Neural progenitor cell (in vitro differentiated cells): ENCODE measurements at places on chromosomes 16 and 17. TPM values are rescaled to one million over a fixed set of nuclear protein-coding genes. Genes with fewer than 3 reads are reported as not detected.

DNA sequence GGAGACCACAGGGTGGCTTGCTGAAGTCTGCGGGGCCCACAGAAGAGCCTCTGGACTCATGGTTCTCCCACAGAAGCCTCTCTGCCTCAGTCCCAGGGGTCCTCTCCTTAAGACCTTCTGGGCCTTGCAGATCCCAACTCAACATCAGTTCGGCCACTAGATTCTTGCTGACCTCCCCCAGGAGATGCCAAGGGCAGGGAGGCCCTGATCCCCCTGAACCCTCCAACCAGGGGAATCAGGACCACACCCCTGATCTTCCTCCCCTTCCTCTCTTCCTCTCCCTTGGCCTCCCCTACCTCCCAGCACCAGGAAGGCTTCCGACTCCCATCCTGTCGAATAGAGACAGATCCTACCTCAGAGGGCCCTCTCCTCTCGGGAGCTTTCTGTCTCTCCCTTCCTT, 53.4 kb downstream of the NOS2 start:
- DNase-seq = no peak
- no peak overlapping the region for H3K4me3 ChIP-seq
- H3K27me3 ChIP-seq = no peaks in the 10 kb centered on the region
- no peaks in the 10 kb centered on the region for H3K4me1 ChIP-seq
- H3K36me3 ChIP-seq = no peaks in the 10 kb centered on the region

Gene ALDOA
- total RNA-seq = 469 and 981 TPM in 2 replicates

DNA sequence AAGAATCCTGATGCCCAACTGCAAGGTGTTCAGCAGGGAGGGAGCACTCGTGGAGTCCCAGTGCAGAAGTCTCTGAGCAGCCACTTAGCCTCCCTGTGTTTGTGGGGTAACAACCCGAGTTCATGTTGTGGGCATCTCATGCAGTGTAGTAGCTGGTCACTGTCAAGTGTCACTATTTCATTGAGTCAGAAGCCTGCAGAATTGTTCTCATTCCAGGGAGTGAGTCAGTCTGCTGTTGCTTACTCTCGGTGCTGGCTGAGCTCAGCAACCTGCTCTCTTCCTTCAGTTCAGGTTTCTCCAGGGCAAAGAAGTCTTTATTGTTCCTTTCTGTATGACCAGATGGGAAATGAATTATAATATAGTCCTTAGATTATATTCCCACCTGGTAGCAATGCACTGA, 24.1 kb downstream of the HMOX2 start:
- H3K27ac ChIP-seq = no peak overlapping the region
- no peaks in the 10 kb centered on the region for H3K36me3 ChIP-seq
- no peak overlapping the region for H3K4me3 ChIP-seq
- H3K27me3 ChIP-seq = no peaks in the 10 kb centered on the region
- H3K4me1 ChIP-seq = peaks cover 15% of the 10 kb centered on the region
- DNase-seq = no peak

Gene GGT6
- total RNA-seq = not detected in 2 replicates

Gene AIPL1
- total RNA-seq = 0.37 and 2.3 TPM in 2 replicates

DNA sequence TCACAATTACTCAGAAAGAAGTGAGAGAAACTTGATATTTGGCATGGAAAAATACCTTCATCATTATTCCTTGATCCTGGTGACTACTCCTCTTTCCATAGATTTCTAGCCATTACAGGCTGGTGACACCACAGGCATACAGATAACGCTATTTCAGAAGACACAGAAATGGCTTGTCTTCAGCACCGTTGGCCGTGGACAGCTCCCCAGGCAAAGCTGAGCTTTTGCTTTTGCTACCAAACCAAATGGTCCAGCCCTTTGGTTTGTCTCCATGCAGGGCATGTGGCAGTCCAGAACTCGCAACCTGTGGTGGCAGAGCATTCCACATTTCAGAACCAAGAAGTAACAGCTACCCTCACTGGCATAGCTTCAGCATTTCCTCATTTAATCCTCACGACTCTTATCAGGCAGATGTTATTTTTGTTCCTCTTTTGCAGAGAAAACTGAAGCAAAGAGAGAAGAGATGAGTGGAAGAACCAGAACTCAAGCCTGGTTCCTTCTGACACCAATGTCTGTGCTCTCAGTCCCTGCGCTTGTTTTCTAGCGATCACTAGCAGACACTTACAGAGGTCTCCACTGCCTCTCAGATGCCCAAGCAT, 55.5 kb downstream of the HS3ST4 start:
- peaks cover 17% of the 10 kb centered on the region for H3K4me1 ChIP-seq
- H3K4me3 ChIP-seq = no peak overlapping the region
- no peaks in the 10 kb centered on the region for H3K36me3 ChIP-seq
- DNase-seq = peak; percentile 71
- no peak overlapping the region for H3K27ac ChIP-seq
